Fibroblast of lung (primary cell): ENCODE measurements at places on chromosomes 5 and 9.

DNA sequence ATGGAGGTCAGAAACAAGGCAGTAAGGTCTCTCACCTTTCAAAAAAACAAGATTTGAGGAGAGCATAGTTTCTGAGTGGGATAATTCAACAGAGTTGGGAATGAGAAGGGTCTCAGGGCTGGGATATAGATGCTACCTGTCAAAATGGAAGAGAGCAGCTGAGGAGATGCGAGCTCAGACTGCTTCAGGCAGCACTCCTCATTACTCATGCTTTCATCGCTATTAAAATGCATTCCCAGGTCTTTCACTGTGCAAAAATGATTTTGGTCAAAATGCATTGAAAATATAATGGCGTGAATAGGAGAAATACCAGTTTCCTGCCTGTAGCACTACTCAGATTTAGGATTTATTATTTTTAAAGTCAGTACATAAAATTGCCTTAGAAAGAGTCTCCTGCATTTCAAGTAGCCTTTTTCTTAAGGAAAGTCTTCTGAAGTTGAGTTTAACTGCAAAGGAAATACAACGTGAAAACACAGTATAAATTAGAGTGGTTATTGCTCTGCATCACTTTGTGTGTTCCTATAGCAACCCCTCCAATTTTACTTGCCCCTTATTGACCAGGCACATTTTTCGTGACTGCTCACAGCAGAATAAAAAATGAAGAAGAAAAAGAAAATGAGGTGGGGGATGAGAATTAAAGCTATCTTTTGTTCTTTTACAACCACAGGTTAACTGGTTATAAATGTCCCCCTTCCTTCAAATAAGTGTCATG lies 724.8 kb upstream of the SEMA6A start:
- DNase-seq, result no peak

DNA sequence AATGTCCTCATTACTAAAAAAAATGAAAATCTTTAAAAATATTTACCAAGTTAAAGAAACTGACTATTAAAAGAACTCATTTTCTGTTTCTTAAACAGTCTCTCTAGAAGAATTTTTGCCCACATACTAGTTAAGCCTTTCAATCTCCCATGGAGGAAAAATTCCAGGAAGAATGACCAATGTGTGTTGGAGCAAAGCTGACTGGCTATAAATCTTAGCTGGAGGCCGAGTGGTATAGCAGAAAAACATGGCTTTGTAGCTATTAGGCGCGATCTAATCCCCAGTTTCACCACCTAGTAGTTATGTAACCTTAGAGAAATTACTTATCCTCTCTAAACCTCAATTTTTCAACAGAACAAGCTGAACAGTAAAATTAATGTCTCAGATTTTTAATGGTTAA lies 135.5 kb upstream of the PRLR start:
- DNase-seq, result no peak

DNA sequence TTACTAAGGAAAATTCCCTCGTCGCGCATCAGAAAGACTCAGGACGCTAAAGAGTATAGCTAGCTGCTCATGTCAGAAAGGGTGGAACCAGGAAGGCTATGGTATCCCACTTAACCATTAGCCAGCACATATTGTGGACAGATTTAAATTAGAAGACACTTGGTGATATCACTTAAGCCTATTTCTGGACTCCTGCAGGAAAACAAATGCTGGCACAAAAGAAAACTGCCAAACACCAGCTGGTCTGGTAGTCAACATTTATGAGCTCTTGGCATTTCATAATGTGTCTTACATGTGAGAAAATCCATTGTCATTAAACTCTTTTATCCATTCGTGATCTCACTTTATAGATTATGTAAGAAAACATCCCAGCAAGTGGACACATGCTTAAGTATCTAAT lies 377.4 kb downstream of the PTPRD start:
- DNase-seq, result no peak

DNA sequence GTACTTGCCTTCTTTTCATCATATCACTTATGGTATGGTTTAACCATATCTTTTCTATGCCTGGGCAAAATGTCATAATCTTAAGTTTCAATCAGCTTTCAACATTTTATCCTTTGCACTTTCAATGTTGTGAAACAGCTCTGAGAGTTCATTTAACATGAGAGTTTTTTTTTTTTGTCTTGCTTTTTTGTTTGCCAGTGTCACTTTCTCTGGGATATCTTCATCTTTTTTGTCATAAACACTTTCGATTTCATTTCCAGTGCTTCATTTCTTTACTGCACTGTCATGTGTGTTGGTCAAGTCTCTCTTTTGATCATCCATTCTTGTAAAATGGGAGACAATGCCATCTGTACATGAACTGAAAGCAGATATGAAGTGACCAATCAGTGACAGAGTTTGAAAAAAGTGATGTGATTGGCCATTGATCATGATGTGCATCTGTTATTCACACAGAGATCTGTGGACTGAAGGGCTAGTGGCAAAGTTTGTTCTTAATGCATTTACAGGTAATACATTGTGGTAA lies 7.5 kb upstream of the POU5F2 start:
- no peak for DNase-seq

GRCh38 chr5:133713209-133713608 lies 100.9 kb upstream of the FSTL4 start:
- no peak for DNase-seq

DNA sequence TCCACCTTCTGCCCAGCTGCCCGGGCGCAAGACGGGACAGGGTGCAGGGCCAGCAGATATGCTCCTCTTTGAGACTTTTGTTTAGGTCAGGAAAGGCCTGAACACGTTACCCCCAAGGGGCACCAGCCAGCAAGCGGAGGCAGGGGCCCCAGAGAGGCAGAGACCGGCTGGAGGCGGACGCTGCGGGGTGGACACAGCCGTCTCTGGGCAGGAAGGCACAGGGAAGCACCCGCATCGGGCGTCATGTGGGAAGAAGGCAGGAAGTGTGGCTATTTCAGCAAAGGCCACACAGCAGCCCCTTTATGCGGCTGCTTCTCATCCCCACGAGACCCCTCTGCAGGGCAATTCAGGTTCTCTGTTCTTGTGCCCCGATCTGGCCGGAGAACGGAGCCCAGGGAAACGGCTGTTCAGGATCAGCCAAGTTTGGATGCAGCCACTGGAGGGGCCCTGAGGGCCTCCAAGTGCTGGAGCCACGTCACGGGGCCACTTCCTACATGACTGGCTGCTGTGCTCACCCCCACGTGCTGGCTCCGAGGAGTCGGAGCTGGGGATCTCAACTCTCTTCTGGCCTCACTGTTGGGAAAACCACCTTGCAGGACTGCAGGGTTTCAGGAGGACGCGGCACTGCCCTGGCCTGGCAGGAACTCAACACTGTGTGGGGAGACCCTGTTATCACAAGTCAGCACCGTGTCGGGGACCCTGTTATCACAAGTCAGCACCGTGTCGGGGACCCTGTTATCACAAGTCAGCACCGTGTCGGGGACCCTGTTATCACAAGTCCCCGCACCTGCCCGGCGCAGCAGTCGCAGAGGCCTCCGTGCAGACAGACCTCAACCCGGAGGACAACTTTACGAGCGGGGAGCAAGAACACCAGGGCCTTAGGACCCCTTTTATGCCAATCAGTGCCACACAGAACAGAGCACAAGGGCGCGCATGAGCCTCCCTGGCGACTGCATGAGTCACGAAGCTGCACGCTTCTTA lies 44.4 kb downstream of the SLC12A7 start:
- DNase-seq, result no peak

DNA sequence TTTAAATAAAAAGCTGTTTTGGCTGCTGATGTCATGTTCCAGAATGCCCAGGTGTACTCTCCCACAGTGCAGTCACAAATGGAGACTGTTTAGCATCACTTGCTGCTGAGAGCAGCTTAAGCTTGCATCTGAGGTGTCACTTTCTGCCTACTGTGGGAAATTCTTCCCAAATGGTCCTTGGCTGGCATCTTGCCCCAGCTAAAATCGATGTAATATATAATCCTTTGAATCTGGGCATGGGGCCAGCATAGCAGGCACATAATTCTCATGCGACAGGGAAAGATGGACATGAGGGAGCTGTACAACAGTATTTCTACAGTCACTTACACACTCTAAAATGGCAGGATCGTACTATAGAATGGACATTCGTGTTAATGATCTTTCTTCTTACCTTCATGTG lies 144.3 kb downstream of the MACIR start:
- no peak for DNase-seq
